ENCODE measurements at places on chromosomes 11 and 22.

DNA sequence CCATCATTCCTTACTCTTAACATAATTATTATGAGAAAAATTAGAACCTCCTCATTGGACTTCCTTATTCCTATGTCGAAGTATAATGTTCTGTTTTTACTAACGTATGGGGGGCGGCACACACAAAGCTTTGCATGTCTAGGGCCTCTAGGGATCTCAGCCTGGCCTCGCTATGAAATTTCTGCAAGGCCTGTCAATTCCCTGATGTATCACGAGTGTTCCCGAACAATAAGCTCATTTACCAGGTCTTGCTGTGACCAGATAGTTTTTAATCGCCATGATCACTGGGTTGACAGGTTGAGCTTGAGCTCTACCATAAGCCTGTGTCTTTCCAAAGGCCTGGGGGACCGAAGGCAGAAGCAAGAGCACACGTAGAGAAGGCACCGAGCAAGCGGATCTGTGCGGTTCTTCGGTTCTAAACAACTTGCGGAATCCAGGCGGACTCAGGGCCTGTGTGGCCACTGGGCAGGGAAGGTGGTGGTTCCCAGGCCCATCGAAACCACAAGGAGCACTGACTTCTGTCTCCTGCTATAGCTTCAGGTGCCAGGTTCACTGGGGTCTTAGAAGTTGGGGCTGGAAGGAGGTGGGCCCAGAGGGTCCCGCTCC, 10.4 kb upstream of the FXYD2 start:
- DNase-seq = no peak

GRCh38 chr11:65558002-65558929, at the start of gene LTBP3:
Gene LTBP3, minus strand, starts transcription at chr11:65558359. Its CDS starts 400 bp downstream, at chr11:65557959.
- peak; percentile 33 for DNase-seq

- no peak for DNase-seq
Measured at GRCh38 chr11:133403900-133404299, 128.4 kb downstream of the OPCML start.

DNA sequence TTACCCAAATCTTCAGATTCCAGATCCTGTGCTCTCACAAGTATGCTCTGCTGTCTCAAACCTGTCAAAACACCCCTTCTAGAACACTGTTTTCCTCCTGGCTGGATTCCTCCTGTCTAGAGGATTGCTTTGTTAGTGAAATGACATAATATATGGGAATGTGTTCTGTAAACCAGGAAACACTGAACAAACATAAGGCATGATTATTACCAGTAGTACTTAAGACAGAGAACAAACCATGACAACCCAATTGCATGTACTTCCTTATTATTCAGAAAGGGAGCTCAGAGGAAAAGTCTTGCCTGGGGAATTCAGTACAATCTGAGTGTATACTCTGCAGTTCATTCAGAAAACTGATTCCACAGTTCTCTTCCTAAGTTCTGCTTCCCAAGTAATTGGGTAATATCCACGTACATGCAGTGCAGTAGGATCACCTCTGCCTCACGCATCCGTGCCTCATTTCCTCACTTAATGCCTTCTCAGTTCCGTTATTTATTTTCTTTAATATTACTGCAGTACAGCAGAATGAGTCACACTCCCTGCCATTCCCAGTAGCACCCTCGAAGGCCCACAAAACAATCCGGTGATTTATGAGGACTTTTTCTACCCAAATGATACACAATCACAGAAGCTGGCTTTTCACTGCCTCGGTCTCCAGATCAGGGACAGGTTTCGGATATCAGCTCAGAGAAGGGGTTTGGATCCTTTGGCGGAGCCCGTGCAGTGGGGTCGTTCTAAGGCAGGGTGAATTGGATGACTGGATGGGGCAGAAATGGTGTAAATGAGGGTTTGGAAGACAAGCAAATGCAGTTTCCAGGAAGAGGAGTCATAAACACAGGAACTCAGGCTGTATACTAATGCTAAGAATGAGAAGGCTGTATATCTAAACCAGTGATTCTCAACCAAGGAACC, 896.9 kb downstream of the KCNA4 start:
- DNase-seq = no peak

- no peak for DNase-seq
Measured at GRCh38 chr22:37516456-37516855, 2.8 kb downstream of the CARD10 start.

DNA sequence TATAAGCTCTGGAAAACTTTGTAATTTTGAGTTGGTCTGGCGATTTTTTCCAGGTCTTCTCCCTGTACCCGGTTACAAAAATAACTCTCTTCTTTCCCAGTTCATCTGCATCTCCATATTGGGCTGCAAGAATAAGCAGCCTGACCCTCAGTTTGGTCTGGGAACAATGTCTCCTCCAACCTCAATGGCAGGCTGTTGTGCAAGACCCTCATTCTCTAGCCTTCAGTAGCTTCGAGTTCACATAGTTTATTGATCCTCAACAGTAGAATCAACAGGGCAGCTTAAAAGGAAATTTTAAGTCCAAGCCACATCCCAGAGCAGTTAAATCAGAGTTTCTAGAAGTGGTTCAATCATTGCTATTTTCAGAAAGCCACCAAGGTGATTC, 35.3 kb downstream of the TMPRSS5 start:
- DNase-seq = no peak

- no peak for DNase-seq
Measured at GRCh38 chr22:47622541-47622940, 860.1 kb downstream of the TBC1D22A start.

DNA sequence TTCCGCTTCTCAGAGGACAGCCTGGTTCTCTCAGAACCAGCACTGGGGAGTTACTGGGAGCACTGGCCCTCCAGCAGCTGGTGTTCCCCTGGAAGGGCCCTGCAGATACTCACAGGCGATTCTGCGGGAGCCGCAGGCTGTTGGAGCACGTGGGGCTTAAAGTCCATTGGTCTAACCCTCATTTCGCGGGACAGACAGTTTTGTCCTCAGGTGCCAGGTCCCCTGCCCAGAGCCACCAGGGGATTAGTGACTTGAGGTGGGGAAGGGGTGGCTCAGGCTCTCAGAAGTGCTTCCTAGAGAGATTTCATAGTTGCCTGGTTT, 53.9 kb downstream of the CACNA1I start:
- no peak for DNase-seq

- DNase-seq = no peak
Measured at GRCh38 chr11:101254037-101254436, 124.4 kb upstream of the PGR start.

- no peak for DNase-seq
Measured at GRCh38 chr11:8339592-8340022, 75.9 kb upstream of the LMO1 start.

- DNase-seq = no peak
Measured at GRCh38 chr11:31248768-31249167, 120.8 kb downstream of the DCDC1 start.

DNA sequence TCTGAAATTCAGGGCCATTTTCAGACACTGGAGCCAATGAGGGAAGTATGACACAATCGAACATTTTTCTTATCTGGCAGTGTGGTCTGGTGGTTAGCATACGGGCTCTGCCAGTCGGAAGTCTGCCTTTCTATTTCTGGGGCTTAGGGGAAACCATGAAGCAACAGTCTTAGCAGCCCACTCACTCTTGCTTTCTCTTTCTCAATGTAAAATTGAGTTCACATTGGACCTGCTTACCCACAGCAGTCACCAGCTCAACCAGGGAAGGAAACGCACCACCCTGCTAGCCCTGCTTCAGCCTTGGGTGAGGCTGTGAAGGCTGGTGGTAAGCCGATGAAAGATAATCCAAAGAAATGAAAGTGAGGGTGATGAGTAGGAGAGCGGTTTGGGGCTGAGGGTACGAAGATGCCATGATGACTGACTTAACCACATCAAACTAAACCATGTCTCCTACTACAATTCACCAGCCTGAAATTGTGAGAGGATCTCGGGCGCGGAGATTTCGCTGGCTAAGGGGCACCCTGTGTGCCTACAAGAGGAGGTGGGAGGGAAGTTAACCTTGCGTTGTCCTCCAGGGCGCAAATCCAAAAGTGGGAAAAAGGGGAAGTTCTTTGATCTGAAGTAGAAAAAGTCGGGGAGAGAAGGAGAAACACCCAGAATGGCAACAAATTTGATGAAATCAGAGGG, 2.0 kb upstream of the LMO2 start:
- DNase-seq = peak; percentile 55

DNA sequence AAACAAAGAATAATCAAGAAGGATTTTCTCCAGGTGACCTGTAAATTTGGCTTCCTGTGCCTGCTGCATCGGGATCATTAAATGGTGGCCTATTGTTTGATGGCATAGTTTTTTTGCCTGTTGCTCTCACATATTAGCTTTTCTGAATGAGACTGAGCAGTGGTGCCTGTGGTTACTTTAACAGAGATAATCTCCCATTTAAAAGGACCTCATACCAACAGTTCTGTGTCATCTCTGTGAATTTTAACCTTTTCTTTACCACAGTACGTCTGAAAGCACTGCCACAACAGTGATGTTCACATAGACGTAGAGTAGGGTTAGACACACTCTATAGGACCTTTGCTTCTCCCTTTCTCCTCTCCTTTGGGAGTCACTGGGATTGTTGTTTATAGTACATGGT, 22.9 kb upstream of the RCE1 start:
- DNase-seq = no peak

DNA sequence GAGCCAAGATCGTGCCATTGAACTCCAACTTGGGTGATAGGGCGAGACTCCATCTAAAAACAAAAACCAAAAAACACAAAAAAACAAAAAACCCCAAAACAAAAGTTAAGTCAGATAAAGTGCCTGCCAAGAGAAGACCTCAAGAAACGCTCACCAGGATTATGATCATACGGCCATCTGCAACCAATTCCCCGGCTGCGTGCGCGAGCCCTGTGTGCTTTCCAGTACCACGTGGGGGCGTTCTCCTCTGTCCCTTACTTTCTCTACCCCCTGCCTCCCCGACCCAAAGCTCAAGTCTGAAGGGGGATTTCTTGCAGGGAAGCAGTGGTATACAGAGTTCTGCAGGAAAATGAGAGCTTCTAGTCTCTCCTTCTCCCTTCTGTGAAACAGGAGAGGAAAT, 10.5 kb upstream of the RPS19BP1 start:
- no peak for DNase-seq

DNA sequence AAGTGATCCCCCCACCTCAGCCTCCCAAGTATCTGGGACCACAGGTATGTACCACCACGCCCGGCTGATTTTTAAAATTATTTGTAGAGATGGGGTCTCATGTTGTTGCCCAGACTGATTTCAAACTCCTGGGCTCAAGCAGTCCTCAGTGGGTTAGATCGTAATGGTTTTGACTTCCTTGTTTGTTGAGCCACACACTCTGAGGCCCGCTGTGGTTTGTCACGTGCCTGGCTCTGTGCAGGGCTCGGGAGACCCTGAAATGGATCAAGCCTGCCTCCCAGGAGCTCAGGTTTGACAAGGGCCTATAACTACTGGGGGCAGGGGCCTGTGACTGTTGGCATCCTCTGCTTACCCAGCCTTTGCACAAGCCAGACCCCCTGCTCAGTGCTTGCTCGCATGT, 68.1 kb downstream of the MPPED1 start:
- DNase-seq = no peak

DNA sequence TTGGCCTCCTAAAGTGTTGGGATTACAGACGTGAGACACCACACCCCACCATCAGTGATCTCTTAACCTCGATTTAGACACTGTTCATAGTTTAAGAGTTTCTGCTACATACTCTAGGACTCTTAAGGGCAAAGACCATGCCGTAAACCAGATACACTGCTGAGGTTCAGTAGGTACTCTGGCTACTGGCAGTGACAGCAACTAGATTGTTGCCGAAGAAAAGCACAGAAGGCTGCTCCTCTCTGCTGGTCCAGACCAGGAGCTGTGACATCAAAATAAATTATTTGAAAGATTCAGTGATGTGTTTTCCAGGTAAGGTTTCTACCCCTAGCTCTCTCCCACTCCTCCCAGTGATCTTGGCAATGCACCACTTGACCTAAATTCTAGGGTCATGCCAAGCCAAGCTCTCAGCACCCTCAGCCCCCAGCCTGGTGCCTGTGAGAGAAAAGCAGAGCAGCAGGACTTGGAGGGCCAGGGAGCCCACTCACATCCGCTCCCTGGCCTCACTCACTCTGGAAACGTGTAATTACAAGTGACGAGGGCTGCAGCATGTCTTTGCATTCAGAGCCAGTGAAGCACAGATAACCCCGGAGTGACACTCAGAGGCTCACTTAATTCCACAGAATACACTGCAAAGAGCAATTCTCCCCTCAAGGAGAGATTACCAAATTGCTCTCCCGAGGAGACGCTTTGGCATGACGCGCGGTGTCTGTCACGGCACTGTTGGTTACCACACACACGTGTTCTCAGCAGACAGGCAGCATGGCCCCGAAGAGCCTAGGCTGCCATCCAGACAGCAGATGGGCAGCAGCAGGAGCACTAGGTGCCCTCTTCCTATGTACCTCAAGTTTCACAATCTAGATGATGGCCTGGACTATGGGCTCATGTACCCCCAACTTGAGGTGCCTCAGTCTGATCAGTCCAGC, 96.9 kb upstream of the PITPNB start:
- no peak for DNase-seq

GRCh38 chr11:126104420-126104819, 41.8 kb upstream of the CDON start:
- DNase-seq = no peak

DNA sequence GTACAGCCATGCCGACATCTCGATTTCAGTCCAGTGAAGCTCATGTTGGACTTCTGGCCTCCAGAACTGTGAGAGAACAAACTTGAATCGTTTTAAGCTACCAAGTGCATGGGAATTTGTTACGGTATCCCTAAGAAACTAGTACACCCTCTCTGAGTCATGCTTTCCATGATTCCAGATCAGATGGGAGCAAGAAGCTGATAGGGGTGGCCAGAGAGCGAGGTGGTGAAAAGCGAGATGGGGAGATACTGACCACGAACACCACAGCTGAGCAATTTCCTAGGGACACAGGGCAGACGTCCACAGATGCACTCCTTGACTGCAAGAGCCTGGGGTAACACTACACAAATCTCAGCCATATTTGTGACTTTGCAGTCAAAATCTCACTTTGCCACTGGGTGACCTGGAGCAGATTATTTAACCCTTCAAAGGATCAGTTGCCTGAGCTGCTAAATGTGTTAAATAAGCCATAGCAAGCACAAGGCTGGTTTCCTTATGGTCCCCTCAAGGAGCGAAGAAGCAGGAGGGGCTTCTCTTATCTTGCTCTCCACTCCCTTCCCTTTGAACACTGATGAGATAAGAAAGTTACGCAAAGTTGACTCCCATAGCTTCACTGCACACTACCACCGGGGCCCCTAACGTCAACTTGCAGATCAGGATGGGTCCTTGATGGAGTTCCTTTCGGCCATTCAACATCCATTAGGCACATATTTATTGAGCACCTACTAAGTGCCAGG, 22.6 kb upstream of the RCN1 start:
- DNase-seq = no peak

GRCh38 chr11:120147094-120147949, 9.4 kb upstream of the TRIM29 start:
- DNase-seq = no peak

GRCh38 chr11:35791088-35791958, 128.7 kb downstream of the TRIM44 start:
- DNase-seq = no peak

GRCh38 chr11:97502201-97502600, 1112.4 kb downstream of the JRKL start:
- no peak for DNase-seq
